Activated T-helper 1 cell treated with Interleukin-2 at 50 U/mL for 16 hours (primary cell): ENCODE measurements at places on chromosomes 6 and 20.
A peak's percentile ranks its signal among the peaks of the same experiment; 100 is the strongest.

GRCh38 chr6:42366011-42366705 lies 85.6 kb downstream of the TRERF1 start:
- DNase-seq: no peak

DNA sequence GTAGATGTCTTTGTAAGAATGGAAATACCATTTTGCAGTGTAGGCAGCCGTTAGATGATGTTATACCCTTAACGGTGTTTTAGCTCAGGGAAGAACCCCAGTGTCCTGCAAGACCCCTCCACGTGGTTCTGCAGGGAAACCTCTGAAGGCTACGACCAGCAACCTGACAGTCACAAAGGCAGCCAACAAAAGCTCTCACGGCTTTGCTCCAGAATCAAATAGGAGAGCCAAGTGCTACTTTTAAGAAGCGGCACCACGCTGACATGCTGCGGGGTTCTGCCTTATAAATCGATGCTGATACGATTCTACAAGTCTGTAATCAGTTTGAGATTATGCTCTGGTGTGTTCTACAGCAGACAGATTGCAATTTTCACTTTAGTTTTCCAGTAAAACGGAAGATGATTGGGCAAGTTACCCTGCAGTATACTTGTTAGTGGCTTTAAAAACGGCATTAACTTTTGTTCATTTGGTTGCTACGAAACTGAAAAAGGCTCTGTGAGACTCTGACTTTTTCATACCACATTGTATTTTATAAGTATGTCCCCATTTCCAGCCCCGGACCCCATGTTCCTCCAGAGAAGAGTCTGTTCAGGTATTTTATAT lies 312.9 kb downstream of the SAMD5 start:
- no peak for DNase-seq

DNA sequence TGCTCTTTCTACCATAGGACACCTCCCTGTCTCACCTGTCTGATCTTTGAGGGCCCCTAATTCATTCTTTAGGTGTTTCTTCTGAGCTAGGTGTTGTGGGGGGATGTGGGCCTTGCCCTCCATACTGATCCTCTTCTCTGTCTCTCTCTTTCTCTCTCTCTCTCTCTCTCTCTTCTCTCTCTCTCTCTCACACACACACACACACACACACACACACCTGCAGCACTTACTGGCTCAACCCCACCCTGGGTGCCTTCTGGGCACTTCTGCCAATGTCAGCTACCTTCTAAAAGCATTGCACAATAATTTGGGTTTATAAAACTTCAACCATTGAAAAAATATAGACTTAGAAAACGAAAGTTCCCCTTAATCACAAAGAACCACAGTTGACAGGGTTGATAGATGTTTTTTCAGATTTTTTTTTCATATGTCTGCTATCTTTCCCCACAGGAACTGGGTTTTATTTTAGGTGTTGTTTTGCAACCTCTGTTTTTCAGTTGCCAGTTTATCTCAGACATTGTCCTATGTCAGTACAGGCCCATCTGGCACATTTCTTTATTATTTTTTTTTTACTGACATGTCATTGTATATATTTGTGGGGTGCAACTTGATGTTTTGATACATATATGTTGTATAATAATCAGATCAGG lies 28.1 kb downstream of the PKIG start:
- no peak for DNase-seq

GRCh38 chr20:62832212-62832922 lies 15.5 kb downstream of the COL9A3 start:
- no peak for DNase-seq

GRCh38 chr6:108027594-108027993 lies 46.9 kb downstream of the OSTM1 start:
- DNase-seq: no peak

GRCh38 chr6:13924146-13924948 lies 405 bp upstream of the RNF182 start:
- DNase-seq: no peak

DNA sequence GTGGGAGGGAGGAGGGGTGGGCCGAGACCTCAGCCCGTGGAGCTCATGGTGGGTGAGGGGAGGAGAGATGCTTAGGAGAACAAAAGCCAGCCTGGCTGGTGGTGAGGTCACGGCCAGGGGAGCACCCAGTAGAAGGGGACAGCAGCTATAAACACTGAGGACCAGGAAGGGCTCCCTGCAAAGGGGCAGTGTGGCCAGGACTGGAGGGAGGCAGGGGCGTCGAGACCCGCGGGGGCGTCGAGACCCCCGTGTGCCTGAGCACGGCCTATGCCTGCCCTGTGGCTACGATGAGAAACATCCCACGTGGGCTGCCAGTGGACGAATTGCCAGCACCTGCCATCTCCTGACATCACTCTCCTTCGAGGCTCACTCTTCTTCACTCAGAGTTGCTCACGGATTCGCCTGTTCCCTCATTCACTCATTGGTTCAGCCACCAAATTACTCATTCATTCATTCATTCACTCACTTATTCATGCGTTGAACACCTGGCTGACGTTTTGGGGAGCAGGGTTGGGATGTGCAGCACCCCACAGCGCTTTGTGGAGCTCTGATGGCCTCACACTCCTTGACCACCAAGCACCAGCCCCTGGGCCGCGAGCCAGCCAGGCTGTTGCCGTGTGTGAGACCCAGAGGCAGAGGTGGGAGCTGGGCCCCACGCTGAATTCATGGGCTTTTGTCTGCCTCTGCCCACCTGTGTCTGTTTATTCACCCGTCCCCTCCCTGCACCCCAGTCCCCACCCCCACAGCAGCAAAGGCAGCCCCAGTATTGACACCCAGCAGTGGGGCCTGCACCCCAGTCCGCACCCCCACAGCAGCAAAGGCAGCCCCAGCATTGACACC lies 61.2 kb upstream of the BHLHE23 start:
- DNase-seq: no peak

DNA sequence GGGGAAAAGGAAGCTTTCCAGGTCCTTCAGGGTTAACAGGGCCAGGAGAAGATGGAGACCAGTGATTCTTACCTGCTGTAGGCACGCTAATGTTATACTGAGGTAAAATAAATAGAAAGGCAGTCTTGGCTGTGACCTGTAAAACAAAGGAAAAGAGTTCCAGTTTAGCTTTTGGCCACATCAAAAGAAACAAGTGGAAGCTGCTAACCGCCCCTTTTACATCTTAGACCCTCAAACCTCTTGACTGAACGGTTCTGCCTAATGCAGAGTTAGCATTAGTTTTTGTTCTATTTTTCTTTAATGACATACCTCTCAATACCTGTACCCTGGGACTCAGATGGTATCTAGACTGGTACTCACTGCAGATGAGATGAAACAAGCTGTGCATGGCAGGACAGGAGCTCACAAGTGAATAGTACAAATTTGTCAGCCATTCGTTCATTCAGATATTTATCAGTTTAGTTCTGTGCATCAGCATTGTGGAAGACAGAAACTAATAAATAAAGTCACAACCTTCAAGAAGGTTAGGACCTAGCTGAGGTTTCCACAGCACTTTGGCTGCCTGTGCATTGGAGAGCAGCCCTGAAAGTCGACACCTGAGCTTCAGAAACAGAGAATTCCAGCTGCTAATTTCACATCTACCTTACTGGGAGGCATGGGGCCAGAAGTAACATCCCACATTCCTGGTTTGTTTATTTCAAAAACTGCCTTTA lies 41.0 kb downstream of the TRAM2 start:
- DNase-seq: no peak

DNA sequence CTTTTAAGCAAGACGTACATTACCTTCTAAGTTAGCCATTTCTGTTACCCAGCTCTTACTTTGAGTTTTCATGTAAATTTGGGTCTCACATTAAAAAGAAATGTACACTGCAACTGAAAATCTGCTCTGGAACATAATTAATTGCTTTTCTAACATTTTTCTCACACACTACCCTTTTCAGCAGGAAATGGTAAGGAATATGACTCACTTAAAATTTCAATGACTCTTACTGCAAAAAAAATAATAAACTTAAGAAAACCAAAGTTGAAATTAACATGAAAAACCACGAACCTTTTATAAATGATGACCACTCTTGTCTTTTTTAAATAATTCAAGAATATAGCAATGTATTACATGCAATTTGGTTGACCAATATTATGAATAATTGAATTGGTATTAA lies 1.3 kb downstream of the CGA start:
- DNase-seq: no peak

- DNase-seq: no peak
Observed at GRCh38 chr6:126831461-126831860, 287.0 kb upstream of the RSPO3 start.

- no peak for DNase-seq
Observed at GRCh38 chr6:112923940-112924587, 576.9 kb downstream of the RFPL4B start.

GRCh38 chr6:80439721-80440470 lies 333.4 kb downstream of the BCKDHB start:
- DNase-seq: no peak

DNA sequence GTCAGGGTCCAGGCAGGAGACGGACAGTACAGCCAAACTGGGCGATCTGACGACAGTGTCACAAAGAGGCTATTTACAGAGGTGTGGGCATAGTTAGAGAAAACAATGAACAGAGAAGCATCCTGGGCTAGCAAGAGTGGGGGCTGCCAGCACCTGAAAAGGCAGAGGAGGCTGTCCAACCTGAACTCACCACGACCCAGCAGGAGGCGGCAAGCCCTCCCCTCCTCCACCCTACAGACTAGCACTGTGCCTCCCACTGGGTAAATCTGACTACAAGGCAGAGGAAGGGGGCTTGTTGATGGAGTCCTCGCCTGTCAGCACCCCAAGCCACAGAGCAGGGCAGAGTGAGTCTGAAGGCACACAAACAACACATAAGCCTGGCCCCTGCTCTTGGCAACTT lies 52.8 kb upstream of the CDYL start:
- DNase-seq: no peak

DNA sequence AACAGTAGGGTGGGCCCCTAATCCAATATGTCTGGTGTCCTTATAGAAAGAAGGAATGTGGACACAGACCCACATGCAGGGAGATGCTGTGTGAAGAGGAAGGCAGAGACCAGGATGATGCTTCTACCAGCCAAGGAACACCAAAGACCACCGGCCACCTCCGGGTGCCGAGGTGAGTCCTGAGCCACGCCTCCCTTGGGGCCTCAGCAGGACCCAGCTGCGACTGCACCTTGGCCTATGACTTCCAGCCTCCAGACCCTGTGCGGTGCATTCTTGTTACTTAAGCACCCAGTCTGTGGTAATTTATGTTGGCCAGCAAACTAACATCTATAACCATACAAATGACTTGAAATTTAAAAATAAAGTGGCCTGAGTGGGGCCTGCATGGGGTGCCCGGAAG lies 79.5 kb upstream of the QKI start:
- no peak for DNase-seq

GRCh38 chr6:33312361-33313104 lies 1.3 kb downstream of the TAPBP start:
- DNase-seq: peak; percentile 64

GRCh38 chr6:143399176-143399575 lies 51.3 kb downstream of the ADAT2 start:
- no peak for DNase-seq

- no peak for DNase-seq
Observed at GRCh38 chr6:57013521-57013926, 33.0 kb upstream of the KIAA1586 start.

DNA sequence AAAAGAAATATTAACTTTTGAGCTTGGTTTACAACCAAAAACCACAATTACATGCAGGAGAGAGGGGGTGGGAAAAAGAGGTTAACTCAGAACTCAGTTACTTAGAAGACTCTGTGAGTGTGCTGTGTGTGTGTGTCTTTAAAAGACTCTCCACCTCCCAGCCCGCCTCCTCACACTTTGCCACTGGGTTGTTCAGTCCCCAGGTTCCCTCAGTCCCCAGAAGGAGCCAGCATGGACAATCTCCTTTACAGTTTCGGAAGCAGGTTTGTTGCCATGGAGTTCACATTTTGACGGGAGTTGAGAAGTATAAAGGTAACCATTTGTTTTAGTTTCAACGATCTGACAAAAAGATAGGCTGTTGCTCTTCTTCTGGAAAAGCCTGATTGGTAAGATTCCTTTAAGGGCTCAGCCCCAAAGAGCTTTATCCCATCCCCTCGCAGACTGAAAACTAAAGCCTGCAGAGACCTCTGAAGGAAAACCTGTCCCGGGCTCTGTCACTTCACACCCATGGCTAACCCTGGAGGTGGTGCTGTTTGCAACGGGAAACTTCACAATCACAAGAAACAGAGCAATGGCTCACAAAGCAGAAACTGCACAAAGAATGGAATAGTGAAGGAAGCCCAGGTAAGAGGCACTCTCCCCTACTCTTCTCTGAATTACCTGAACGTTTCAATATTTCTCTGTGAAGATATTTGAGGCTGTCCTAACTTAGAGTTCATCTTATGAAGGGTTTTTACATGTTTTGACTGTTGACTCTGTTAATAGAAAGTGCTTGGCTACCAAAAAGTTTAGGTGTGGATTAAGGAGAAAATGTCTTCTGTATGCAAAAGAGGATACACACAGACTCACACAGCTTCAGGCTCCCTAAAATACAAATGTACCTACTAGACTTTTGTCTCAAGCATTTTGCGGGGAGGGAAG lies at the start of gene SPTLC3:
TSS of gene SPTLC3 (plus strand) at position 212 of the 921 bp plus-strand sequence. CDS start at position 508, 296 bp downstream.
- no peak for DNase-seq

DNA sequence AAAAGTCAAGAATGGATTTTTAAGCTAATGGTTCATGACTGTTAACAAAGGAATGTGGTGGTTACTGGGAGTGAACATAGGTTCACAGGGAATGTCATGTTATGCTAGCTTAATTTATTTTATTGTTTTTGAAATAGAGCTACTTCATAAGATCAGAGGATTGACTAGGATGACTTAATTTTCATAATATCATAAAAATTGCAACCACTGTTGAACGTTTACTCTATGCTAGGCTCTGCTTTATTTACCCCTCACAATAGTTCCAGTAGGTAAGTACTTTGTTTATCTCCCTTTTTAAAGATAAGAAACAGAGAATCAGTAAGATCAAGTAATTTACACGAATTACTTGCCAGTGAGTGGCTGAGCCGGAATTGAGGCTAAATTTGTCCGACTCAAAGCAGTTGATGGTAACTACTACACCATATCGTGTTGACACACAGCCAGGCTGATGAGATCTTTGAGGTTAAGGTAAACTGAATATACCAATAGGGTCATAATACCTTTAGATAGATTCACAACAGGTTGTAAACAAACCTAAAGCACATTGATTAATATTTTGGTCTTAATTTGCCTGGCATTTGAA lies 194.6 kb upstream of the CITED2 start:
- DNase-seq: no peak

GRCh38 chr6:2430612-2431011 lies 185.2 kb upstream of the GMDS start:
- DNase-seq: no peak

DNA sequence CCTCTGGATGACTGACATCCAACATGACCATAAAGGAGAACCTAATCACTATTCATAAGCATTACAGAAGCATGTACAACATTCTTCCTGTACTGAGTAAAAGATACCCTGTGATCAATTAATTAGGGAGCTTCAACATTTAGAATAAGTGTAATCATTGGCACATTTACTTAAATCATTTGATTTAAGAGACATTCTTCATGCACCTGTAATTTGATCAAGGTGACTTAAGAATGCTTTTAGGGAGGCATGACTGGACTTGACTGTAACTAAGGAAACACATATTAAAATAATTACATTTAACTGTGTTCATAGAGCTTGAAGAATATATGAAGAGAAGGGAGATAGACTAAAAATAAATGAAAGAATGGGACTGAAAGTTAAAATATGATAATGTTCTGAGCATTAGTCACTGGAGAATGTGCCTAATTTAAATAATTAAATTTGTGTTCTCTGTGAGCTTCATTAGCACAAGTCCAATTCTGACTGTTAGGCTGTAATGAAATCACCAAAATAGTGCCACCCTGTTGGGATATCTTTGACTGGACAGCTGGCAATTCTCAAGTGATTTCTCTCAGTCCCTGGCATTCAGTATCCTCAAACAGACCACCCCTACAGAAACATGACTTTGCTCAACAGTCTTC lies 295.5 kb upstream of the ADGRB3 start:
- no peak for DNase-seq
